ENCODE measurements at places on chromosomes 7 and 10. TPM values are rescaled to one million over a fixed set of nuclear protein-coding genes. Genes with fewer than 3 reads are reported as not detected.

Gene ADAM12
- total RNA-seq, result under 0.01 TPM

- DNase-seq, result no peak
These were observed 149.3 kb upstream of the IMMP2L start for GRCh38 chr7:111711426-111712065.

- no peak for DNase-seq
These were observed 82.7 kb downstream of the SEMA3A start for GRCh38 chr7:84111842-84112241.

Gene ELOVL3
- not detected for total RNA-seq

DNA sequence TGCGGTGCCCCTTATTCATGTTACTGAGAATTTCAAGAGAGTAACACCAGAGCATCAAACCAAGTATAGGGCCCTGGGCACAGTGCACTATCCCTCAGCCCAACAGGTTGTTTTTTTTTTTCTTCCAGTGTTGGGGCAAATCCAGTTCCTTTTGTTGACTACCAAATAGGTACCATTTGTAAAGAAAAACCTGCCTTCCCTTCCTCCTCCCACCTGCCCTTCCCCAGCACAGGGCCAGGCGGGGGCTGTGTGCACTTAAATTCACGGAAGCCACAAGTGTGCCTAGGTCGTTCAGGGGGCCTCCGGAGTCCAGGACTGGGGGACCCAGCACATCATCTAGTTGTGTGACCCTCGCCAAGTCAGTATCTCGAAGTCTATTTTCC, 595 bp upstream of the SFXN4 start:
- DNase-seq, result no peak

DNA sequence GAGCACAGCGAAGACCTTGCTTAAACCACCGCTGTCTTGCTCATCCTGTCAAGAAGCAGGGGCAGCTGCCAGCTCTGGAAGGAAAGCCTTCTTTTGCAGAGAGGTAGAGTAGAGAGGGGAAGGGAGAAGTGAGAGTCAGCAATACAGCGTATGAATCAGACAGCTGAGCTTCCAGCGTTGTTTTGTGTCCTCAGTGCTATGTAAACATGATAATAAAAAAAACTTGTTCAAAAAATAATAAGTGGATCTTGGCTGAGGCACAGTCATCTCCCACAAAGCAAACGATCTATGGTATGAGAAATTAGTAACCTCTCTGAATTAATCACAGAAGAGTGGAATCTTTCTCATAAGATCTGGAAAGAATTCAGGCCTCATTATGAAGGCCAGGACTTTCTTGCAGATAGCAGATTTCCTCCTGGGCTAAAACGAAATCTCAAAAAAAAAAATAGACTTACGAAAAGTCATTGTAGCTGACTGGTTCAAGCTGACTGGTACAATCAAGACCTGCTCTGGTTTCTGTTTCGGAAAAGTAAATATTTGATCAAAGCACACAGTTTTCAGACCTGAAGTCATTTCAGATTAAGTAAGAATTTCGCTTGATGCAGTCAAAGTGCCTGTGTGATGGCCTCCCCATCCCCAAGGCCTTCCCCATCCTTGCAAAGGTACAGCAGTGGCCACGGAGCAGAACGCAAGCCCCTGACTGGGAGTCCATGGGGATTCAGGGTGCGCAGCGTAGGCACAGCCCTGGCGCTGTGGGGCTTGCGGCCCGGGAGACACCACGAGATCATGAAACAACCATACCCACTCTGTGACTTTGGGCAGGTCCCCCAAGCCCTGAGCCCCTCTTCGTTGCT, 29.4 kb downstream of the CHST15 start:
- DNase-seq, result no peak

Gene AKR1D1
- not detected for total RNA-seq

Gene OR2A42
- under 0.01 TPM for total RNA-seq

- no peak for DNase-seq
These were observed 8.1 kb downstream of the BTAF1 start for GRCh38 chr10:91931526-91932190.

Gene ANKRD2
- total RNA-seq, result not detected

Gene SPDYE2B
- not detected for total RNA-seq

Gene GOLGA7B
- under 0.01 TPM for total RNA-seq

Gene CH25H
- total RNA-seq, result not detected

Gene ANXA8L1
- not detected for total RNA-seq

- DNase-seq, result no peak
These were observed 3.9 kb downstream of the HIP1 start for GRCh38 chr7:75734586-75735458.

DNA sequence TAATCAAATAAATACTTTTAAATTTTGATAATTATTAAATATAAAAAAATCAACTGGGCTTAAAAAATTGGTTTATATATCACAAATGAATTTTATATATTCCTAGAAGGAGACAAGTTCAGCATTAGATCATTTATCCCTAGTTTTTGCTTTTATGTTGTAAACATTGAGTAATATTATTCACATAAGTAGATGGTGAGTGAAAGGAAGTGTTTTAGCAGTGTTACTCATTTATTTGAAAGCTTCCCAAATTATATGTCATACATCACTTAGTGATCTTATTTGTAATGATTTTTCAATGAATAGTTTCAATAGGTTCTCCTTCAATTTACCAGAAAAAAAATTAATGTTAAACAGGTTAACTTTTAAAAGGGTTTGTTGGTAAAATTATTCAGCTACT, 15.8 kb downstream of the KLLN start:
- DNase-seq, result no peak

GRCh38 chr10:7477538-7478334, 66.9 kb upstream of the SFMBT2 start:
- DNase-seq, result no peak

GRCh38 chr10:100535338-100535714, 417 bp upstream of the HIF1AN start:
- no peak for DNase-seq

- no peak for DNase-seq
These were observed 86.1 kb upstream of the MTPN start for GRCh38 chr7:136063326-136063666.

Gene IMPDH1
- total RNA-seq, result 57.9 TPM

Gene CXCL12
- total RNA-seq, result under 0.01 TPM

DNA sequence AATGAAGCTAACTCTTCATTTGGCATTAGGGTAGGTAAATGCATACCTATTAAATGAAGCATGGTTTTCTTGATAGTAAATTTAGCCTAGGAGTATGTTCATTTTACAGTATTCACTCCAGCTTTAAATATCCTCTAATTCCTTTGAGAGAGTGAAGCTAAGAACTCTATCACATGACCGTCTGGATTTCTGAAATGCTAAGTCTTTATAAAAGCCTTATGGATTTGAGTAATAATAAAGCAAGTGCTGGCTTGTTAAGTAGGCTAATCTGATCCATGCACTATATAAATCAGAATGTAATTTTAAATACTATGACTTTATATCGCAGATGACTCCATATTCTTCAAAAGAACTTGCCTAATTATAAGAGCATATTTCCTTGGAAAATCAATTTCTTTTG, 64.8 kb downstream of the REEP3 start:
- no peak for DNase-seq

Gene ZNF365
- total RNA-seq, result under 0.01 TPM

DNA sequence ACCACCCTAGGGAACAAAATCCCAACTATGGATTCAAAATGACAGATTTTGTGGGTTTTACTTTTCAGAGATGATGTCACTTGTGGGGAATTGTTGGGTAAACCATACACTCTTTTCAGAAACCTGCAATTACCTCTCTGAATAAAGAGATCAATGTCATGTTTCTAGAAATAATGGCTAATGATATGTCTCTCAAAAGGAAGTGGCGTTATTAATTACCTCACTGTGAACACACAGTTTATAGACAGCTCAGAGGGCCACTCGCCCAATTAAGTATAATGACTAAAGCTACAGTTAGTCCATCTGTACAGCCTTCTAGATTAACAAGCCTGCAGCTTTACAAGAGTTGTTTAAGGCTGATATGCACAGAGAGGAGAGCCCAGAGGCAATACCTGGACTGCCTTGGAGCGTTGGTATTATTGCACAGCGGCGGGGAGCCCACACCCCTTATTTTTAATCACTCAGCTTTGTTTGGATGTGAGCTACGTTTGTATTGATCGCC, 79.5 kb downstream of the RAB11FIP2 start:
- no peak for DNase-seq

GRCh38 chr7:151179287-151179860, 7.7 kb downstream of the ASB10 start:
- no peak for DNase-seq

Gene ZNF503
- 0.81 TPM for total RNA-seq

DNA sequence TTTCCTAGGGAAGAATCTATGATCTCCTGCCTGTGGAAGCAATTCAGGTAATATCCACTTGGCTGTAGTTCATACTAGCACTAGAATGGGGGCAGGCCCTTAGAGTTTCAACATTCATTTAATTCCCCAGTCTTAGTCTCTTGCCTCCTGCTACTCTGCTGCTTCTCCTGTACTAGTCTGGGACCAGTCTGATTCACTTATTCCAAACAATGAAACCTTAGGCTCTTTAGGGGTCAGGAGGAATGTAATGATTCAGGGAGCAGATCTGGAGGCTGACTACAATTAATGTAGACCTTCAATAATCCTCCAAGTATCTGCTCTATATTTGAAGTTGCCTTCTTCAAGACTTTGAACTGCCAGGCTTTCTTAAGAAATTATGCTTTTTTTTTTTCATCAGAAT, 101.8 kb downstream of the GNAT3 start:
- DNase-seq, result no peak

DNA sequence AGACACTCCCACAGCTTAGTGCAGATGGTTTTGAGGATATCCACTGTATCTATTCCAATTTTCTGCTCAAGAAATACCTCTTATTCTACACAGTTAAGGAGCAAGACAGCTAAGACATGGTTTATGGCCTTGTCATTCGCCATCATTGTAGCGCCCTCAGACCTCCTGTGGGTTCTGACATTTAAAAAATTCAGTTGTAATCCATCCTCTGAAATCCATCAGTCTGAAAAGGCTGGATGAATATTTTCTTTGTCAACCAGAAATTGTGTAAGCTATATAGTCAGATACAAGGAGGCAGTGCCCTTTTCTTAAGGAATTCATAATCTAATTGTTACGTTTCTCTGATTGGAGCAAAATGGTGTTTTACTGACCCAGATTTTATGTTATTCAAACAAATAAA, 353.6 kb downstream of the GALNT17 start:
- no peak for DNase-seq

Gene JAKMIP3
- under 0.01 TPM for total RNA-seq

Gene PHYHIPL
- total RNA-seq, result under 0.01 TPM

All from hematopoietic multipotent progenitor cell (in vitro differentiated cells).